Mammary epithelial cell (primary cell): ENCODE measurements at places on chromosomes 12 and 14. TPM values are rescaled to one million over a fixed set of nuclear protein-coding genes. Genes with fewer than 3 reads are reported as not detected.

The KRT1 gene
- total RNA-seq, result not detected

The REP15 gene
- 1.2 and 2.1 TPM in 2 replicates for total RNA-seq

The CMKLR1 gene
- not detected in 2 replicates for total RNA-seq

The CCDC196 gene
- not detected for total RNA-seq

The HOXC12 gene
- total RNA-seq, result under 0.01 TPM

The ZDHHC22 gene
- total RNA-seq, result not detected in 2 replicates

The PLEK2 gene
- 93.2 and 152 TPM in 2 replicates for total RNA-seq

The SERPINA6 gene
- total RNA-seq, result not detected in 2 replicates

The CFAP54 gene
- 0.51 and 1.6 TPM in 2 replicates for total RNA-seq

The ESPL1 gene
- 0.67 TPM for total RNA-seq

The BCAT1 gene
- total RNA-seq, result 35.5 TPM

The GMFB gene
- total RNA-seq, result 56.2 and 65.9 TPM in 2 replicates

The PCED1B gene
- 2.3 TPM for total RNA-seq

The CIROP gene
- total RNA-seq, result not detected

The OSGEP gene
- total RNA-seq, result 34.8 TPM

The MUCL1 gene
- total RNA-seq, result not detected

The GALNT16 gene
- 0.09 TPM in 1 of 2 replicates, not detected in the other for total RNA-seq

The PRKAG1 gene
- 56.7 TPM for total RNA-seq

The TEP1 gene
- total RNA-seq, result 28.1 and 30.4 TPM in 2 replicates

The CRIP2 gene
- 54.7 and 97.7 TPM in 2 replicates for total RNA-seq

The MEG3 gene
- total RNA-seq, result 54.8 and 75.5 TPM in 2 replicates

The ANG gene
- total RNA-seq, result 2.5 TPM

The TMEM63C gene
- total RNA-seq, result 6.3 TPM

The GLS2 gene
- total RNA-seq, result 6.5 TPM

The DPPA3 gene
- not detected for total RNA-seq

The DGLUCY gene
- total RNA-seq, result 41.1 and 41.5 TPM in 2 replicates

The KRT73 gene
- total RNA-seq, result not detected
